ENCODE measurements at places on chromosomes 2 and 18.

DNA sequence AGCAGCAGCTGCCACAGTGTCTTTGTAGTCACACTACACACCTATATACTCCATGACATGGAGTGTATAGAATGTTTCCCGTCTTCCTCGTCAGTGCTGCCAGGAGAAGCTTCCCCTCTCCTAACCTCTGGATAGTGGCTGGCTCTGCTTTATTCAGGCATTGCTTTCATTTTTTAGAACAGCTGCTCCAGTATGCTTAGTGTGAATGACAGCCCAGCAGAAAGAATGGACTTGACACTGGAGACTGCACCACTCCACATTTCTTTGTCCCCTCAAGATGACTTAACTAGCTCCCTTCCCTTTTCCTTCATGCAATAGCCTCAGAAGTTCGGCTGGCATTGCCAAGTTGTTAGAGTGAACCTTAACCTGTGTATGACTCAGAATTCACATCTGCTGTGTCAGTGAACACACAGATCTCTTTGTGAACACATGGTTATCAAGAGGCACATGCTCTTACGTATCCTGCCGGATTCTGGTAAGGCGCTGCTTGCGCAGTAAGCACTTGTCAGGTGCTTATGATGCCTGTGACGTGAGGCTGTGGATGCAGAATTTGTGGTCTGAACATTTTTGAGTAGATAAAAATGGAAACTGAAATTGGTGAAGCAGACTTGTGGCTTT is 73.9 kb downstream of the NEDD4L start:
- peak; percentile 90 for DNase-seq

DNA sequence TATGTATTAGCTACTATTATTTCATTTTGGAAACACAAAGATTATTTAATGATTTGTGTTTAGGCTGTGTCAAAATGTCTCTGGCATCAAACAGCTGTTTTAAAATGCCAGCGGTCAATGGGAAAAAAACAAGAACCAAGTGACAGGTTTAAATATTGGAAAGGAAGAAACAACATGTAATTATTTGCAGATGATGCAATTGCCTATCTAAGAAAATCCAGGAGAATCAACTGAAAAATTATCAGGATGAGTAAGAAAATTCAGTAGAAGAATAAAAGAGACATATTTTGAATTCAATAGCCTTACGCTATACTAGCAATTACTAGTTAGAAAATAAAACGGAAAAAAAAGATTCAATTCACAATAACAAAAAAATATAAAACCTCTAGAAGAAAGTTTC is 51.6 kb downstream of the HNRNPLL start:
- no peak for DNase-seq

DNA sequence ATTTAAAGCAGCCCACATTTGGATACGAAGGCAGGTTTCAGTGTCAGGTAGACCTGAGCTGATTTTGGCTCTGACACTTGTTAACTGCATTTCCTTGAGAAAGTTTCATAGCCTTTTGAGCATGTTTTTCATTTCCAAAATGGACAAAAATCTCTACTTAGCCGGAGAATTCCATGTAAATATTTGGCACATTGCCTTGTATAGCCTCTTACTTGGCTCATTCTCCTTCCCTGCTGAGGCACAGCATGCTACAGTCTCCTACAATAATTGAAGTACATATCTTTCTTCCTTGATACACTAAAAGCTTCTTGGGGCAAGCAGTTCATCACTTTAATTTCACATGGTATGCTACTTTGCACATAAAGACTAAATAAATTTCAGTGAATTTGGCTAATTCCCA is 772.2 kb upstream of the CHAC2 start:
- peak; percentile 65 for DNase-seq

DNA sequence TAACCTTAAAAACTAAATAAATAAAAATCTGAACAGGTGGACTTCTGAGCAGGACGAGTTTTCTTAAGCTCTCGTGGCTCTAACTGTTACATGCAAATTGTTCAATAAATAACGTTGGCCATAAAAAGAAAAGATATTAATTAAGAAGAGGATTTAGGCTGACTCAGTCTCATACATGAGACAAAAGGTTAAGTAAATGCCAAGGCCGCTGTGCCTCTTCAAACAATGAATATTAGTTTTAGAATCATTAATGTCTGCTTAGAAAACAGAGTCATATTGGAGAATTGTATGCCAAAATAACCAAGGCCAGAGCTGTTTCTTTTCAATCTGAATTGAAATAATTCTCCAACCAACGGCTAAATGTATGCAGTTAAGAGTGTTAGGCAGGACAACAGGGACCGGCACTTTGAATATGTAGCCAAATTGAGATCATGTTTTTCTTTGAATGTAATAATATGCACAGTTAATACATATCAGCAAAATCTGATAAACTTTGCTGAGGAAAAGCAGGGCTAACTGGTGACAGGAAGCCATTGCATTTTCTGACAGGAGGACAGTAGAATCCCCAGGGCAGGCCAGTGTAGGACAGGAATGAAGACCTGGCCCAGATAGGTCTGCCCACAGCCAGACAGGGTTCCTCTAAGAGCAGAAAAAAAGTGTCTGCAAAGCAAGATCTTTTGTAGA is 1041.4 kb upstream of the FANCL start:
- DNase-seq = no peak

- DNase-seq = no peak
These were observed 17.9 kb upstream of the C2orf80 start for GRCh38 chr2:208207769-208208168.

DNA sequence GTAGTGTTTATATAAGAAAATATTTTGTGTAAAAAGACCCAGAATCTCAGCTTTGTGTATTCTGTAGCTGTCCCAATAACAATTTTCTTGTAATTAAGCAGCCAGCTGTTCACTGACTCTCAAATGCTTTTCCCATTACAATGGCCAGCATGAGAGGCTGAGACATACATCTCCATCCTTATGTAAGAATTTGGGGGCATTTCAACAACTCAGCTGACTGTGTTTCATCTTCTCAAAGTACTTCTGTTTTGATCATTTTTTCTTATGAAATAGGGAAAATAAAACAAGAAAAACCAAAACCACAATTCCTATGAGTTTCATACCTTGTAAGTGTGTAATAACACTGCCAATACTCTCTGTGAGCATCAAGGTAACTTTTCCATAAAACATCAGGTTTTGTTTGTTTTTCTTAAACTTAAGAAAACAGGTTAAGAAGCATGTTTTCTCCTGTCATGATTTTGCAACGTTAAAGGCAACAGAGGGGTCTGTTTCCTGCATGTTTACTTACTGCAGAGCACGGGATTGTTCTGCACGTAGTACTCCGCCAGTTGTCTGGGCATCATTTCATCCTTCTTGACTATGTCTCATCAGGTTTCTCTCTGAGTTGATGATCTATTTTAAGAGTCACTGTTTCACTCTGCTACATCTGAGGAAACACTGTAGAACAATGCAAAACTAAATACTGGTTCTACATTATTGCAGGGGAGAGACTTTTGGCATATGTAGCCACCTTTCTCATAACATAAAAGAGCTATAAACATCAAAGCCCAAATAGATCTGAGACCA is 62.9 kb upstream of the CYRIA start:
- no peak for DNase-seq

GRCh38 chr2:17272652-17273525 is 245.4 kb downstream of the RAD51AP2 start:
- no peak for DNase-seq

DNA sequence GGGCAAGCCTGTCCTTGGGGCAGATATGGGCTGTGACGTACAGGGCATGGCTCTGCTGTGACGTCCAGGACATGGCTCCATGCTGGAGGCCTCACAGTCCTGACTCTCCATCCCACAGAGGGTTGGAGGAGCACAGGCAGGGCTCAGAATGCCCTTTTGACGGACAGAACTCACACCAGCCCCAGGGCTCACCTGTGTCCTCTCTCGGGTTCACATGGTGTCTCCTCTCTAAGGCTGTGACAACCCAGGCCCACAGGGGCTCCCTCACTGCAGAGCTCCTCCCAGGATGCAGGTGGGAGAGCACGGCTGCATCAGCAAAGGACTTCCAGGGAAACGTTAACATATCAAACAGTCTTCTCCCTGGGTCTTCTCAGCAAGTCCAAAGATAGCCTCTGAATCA is 133.8 kb downstream of the EIPR1 start:
- DNase-seq = no peak

DNA sequence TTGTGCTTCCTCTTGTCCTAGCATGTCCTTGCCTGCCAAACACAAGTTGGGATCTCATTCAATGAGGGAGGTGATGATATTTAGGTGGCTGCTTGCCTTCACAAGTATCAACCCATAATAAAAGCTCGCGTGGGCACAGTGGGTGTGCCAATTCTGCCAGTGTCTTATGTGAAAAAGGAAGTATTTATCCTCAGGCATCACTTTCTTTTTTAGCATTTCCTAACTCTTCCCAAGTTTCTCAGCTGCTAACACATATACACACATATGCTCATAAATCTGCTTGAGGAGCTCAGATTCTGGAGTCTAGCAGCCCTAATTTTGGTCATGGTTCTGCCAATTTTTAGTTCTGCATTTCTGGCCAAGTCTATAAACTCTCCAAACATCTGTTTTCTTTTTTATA is 319.5 kb upstream of the HNMT start:
- DNase-seq = no peak

GRCh38 chr2:8045081-8045614 is 636.7 kb upstream of the ID2 start:
- DNase-seq = no peak

- no peak for DNase-seq
These were observed 1.4 kb downstream of the IL37 start for GRCh38 chr2:112912403-112912802.

GRCh38 chr2:218995972-218996711 is 2.9 kb upstream of the CRYBA2 start:
- DNase-seq = peak; percentile 65

- peak; percentile 13 for DNase-seq
These were observed 123.3 kb upstream of the KYNU start for GRCh38 chr2:142754182-142754581.

DNA sequence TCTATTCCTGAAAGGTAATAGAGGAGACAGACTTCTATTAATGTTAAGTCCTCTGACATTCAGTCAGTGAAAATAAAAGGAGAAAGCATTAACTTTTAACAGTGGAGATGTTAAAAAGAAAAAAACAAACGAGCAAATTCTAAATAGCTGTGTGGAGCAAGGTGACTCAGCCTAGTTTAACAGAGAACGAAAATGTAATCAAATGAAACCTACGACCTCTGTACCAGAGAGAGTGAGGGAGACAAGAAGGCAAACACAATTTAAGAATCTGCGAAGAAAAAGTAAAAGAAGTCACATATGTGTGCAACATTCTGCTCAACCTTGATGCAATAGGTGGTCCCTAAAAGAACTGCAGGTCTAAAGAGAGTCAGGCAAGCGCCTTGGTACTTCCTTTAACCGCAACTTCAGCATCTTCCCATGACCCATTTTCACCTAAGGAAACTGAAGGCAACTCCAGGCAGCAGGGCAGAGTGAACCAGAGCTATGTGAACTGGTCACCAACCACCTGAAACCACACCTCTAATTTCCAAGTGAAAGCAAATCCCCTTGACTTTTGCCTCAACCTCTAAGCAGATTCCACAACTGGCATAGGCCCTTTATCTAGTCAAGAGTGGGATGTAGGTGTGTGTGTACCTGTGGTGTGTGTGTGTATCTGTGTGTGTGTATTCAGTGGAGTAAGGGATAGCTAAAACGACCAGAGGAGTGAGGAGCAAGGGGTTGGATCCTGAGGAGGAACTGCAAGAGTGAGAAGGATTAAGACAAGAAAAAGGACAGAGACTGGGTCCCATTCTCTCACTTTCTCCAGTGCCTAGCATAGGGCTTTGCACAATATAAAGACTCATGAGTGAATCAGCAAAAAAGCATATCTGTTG is 43.0 kb downstream of the FIGN start:
- DNase-seq = peak; percentile 61

- DNase-seq = peak; percentile 2
These were observed 194.8 kb upstream of the DOK6 start for GRCh38 chr18:69205925-69206324.

- peak; percentile 97 for DNase-seq
These were observed at the start of gene PDIA6 for GRCh38 chr2:10812362-10813162. Gene PDIA6, minus strand, starts transcription at chr2:10812785. Its CDS starts 89 bp downstream, at chr2:10812696.

All from choroid plexus epithelial cell (primary cell).